ENCODE measurements at places on chromosomes 1 and 21.

GRCh38 chr1:218481116-218481775, 136.1 kb downstream of the TGFB2 start:
- DNase-seq: no peak

DNA sequence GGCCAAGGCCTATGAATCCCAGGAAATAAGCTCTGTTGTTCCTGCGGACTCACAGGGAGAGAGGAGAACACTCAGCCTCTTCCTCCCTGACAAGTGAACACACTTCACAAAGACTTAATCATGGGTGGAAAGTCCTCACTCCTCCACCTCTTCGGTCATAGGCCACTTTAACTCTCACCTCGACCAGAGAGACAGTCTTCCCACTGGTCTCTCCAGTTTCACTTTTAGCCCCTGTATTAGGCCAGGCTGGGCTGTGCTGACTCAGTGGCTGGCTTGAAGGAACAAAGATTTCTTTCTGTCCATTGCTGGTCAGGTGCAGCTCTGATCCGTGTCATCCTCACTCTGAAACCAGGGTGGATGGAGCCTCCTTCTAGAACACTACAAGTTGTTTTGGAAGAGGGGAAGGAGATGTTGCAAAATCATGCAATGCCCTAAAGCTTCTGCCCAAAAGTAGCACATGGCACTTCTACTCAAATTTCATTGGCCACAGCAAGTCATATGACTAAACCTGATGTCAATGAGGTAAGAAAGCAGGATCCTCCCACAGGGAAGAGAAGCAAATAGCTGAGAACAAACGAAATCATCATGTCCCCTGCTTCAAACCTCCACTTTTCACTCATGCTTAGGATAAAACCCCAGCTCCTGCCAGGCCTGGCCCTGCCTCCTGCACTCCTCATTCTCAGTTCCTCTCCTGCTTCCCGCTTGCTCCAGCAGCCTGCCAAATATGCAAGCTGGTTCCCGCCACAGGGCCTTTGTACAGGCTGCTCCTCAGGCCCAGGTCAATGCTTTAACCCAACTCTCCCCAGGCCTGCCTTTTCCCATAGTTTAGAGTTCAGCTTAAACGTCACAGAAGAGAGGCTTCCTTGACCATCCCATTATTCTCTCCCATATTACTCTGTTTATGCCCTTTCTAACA, 150.5 kb upstream of the RUNX3 start:
- DNase-seq: no peak

- DNase-seq: no peak
These were observed 24.3 kb downstream of the CHODL start for GRCh38 chr21:18268906-18269305.

DNA sequence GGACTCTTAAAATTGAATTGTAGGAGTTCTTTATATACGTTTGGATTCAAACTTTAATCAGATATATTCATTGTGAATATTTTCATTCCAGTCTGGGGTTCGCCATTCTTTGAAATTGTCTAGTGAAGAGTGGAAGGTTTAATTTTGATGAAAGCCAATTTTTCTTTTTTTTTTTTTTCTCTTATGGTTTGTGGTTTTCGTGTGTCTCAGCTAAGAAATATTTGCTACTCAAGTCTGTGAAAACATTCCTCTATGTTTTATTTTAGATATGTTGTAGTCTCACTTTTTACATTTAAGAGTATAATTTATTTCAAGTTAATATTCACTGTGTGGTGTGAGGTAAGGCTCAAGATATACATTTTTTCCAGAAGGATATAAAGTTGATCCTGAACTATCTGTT, 220.5 kb downstream of the KCNT2 start:
- DNase-seq: no peak

- DNase-seq: no peak
These were observed 48.6 kb upstream of the ASPM start for GRCh38 chr1:197195100-197195499.

Data from stimulated activated CD4-positive, alpha-beta T cell treated with anti-CD3 and anti-CD28 coated beads, Interleukin-12 subunit alpha, Interleukin-12 subunit beta, amount 100 ng/mL, for 4 hours (primary cell).